ENCODE measurements at places on chromosomes 6 and 20.

DNA sequence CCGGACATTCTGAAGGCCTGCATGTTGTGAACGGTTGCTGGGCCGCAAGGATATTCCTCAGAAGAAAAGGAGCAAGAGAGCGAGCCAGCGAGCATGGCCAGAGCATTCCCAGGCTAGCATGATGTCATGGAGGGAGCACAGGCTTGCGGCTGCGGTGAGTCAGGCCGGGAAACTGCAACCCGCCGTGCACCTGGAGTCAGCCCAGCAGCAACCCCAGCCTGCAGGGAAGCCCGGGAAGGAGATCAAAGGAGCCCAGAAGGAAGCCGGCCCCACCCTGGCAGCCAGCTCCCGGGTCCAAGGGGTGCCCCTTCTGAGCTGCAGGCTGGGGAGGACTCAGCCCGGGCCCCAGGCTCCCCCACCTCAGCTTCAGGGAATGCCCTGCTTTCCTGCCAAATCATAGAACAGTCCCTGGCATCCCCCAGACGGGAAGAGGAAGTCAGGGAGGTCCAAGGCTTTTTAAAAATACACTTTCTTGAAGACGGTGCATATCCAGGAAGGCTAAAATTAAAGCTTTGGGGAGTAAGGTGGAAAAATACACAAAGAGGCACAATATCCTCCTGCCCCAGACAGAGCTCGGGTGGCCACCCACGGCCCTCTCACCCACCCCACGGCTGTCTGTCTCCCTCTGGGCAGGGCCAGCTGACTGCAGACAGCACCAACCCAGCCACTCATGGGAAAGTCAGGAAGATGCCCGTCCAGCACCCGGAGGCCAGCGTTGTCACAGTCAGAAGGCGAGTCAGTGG, 53.7 kb downstream of the BMP7 start:
- peak; percentile 93 for DNase-seq

DNA sequence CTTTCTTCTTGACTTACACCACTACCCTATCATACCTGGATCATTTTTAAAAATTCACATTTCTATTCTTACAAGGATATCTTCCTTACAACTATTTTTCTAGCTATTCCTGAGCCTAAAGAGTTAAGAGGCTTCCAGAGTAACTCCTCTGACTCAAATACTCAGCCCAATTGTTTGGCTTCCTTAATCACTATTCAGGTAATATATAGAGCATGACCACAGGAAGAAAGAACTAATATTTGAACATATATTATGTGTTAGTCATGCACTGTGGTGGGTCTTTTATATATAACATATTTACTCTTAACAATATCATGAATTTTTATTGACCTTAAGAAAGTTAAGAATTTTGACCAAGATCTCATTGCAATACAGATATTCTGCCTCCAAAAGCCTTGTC, 42.0 kb upstream of the ID4 start:
- no peak for DNase-seq

DNA sequence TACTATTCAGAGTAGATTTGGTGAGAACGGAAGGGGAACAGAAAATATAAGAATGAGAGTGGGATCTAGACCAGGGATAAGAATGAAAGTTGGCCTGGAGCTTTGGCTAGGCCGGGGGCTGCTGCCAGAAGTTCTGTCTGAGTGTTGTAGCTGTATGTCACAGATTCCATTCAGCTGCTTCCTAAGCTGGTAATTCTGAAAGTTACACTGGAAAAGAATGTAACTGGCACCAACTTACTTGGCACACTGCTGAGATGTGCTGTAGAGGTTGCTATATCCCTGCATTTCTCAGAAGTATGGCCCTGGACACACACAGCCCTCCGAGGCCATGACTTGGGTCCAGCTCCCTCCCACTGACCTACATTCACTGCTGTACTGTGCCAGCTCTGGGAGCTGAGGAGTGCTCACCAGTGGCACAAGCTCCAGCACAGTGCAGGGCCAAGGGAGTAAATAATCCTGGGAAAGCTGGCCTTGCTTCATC, 25.8 kb upstream of the TMEM217 start:
- no peak for DNase-seq

- no peak for DNase-seq
These were observed 35.6 kb upstream of the SLCO4A1 start for GRCh38 chr20:62606551-62607201.

DNA sequence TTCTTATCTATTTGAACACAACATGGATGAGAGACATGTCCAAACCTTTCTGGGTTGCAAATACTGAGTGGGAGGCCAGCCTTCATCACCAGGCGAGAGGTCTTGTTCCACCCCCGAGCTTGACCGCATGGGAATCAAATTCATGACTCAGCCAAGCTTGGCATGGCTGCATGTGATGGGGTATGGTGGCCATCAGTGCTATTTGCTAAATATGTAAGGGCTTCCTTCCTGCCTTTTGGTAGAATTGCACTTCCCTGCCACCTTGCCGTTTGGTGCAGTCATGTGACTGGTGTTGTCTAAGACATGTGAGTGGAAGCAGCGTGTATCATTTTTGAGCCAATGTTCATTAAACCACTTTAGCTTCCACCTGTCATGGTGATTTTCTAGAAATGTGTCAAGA, 508.9 kb upstream of the SULF2 start:
- no peak for DNase-seq

DNA sequence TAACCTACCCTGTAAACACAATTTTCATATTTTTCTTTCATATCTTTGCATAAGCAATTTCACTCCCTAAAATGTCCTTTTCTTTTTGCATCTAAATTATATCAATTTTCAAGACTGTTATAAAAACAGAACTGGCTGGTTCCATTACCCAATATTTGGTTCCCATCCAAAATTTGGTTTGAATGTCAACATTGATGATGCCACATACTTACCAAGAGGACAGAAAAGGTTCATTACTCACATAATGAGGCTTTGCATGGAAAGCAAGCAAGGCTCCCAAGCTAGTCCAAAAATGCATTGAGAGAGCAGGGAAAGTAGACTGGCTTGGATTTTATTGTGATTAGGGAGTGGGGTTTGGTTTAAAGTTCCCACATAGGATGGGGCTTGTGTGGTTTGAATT, 144.4 kb upstream of the AKIRIN2 start:
- DNase-seq, result no peak

DNA sequence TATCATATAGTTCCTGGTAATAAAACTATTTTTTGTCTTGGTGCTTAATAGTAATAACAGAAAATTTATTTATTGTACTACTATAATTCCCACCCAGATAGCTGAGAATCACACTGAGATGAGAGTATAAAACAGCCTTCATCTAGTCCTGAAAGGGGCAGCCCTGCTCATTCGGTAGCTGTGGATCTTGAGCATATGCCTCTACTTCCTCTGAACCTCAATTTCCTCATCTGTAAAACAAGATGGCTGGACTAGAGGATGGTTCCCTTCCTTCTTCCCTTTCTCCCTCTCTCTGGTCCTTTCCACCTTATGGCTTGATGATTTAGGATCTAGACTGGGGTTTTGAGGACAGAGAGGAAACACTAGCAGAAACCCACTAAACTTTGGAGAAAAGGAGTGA, 15.0 kb downstream of the FKBP5 start:
- DNase-seq, result no peak

Measured in astrocyte of the cerebellum (primary cell).